ENCODE measurements at places on chromosomes 3 and 15.

- DNase-seq, result no peak
Observed at GRCh38 chr15:33150971-33151370, 43.5 kb downstream of the FMN1 start.

DNA sequence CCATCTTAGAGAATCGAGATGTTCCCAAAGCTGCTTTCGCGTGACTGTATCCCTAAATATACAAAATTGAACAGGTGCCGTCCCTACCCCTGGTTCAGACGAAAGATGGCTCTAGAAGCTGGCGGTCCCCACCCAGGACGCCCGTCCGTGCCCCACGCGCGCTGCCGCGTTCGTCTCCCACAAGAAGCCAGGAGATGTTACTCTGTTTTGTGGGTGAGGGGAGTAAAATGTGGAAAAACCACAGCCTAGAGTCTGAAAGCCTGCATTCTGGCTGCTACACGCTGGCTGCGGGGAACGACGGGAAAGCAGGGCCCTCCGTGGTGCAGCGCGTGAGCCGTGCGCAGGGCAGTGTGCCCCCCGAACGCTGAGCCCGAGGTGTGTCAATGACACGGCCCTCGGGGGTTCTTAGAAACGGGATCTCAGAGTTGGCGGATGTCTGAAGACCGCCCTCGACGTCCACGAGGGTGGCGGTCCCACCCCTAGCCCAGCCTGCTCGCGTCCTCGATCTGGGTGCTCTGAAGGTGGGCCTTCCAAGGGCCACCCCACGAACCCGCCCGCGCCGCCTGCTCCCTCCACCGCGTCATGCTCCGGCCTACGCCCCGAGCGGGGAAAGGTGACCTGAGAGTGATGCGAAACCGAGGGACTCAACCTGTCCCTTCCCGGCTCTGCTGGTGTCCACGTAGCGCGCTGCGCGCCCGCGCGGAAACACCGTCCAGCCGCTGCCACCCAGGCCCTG is 95.6 kb downstream of the OCA2 start:
- DNase-seq, result no peak

- no peak for DNase-seq
Observed at GRCh38 chr3:184582646-184583577, 21.3 kb downstream of the EPHB3 start.

DNA sequence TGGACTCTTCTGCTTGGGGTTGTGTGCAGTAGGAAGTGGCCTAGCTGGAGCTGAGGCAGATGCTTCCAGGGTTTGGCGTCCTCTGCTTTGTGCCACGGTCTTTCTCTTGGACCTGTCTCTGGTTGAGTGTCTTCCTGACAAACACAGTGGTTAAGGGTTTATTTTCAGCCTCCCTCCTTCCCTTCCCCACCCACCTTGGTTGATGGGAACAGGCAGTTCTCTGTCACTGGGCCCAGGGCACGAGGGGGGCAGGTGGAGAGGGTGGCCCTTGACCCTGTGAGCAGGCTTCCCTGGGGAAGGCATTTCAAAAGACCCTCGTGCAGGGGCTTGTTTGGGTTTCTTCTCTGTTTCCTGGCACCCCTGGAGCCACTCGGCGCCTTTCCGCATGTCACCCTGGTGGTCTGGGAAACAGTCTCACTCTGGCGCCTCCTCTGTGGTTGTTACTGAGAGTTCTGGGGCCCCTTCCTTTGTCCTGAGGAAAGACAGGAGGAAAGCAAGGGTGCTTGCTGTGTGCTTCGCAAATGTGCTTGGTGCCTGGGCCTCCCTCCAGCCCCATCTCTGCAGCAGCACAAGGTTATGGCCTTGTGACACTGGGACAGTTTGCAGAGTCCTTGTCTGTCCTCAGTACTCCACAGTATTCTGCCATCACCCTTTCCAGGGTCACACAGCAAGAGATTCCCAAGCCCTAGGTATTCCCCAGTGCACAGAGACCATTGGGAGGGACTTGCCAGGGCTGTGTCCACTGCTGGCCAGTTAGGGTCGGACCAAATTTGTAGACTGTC is 10.3 kb upstream of the STAB1 start:
- DNase-seq, result no peak

DNA sequence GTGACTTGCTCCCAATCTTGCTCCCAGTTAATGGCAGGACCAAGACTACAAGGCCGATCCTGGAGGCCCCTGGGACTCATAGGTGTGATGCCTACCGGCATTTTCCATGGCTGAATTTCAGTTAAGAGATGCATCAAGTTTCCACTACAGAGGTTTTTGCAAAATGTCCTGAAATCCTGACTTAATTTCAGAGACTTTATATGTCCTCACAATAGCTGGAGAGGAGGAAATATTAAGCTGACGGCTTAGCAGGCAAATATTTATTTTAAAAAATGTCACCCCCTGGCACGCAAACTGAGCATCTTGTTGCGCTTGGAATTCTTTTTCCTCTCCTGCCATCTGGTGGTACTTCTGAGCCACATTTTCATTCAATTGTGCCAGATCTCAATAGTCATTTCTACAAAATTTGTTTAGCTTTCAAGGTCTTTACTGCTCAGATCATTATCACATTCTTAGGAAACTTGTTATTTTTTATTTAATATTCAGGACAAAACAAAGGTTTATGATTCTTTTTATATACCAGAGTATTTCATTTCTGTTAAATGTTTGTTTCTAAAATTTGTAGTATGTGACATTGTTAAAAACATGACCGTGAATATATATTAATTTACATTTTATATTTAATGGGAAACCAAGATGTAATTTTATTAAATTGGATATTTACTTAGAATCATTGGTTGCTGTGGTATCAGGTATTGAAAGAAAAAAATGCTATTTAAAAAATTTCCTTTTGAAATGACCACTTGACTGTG is 189.2 kb upstream of the THRB start:
- DNase-seq, result no peak

- no peak for DNase-seq
Observed at GRCh38 chr3:9402410-9403228, 5.2 kb downstream of the SETD5 start.

DNA sequence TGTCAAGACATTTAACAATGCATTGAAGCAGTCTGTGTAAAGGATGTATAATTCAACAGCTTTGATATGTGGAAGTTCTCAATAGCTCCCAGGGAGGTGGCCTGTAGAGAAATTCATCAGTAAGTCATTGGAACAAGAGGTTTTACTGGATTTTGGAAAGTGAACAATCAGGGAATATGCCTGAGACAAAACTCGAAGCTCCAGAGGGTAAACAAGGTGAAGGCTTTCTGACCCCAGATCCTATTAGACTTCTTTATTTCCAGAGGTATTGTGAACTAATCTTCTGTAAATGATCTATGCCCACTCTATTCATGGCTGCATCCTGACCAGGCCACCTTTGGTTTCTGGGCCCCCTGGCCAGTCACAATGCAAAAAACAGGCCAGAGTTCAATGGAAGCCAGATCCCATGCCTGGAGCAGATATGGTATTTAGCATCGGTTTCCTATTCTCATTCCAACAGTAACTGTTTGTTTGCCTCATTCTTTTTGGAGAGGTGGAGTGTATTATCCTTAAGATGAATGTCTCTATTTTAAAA is 177.3 kb downstream of the SATB1 start:
- DNase-seq, result no peak

DNA sequence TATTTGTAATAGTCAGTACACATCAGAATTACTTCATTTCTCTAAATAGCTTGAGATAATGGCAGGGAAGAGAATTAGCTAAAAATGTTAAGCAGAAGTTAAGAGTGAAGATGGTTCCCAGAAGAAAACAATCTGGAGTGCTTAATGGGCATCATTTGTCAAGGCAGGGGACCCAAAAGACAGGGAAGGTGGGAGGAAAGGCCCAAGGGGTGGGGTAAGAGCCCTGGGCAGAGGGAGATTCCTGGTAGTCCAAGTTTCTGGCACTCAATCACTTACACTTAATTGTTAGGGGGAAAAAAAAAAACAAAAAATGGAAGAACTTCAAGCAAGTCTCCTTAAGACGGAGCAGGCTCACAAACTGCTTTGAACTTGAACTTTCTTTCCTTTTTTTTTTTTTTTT is 28.9 kb downstream of the TNFAIP8L3 start:
- no peak for DNase-seq

GRCh38 chr3:100333970-100334487 is 528 bp upstream of the NIT2 start:
- no peak for DNase-seq

- DNase-seq, result no peak
Observed at GRCh38 chr3:117743993-117744392, 1034.4 kb downstream of the TUSC7 start.

DNA sequence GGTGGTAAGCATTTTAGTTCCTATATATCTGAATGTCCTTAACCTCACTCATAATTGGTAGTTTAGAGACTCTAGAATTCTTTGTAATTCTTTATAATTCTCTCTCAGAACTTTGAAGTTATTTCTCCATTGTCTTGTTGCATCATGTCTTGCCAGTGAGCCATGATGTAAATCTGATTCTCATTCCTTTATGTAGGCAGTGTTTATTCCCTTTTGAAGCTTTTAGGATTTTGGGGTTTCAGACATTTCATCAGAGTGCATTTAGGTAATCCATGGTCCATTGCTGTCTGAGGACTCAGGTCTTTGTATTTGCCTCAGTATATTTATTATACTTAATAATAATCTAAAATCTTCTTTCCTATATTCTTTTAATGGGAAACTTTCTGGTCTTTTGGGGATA is 20.6 kb downstream of the CMC1 start:
- no peak for DNase-seq

DNA sequence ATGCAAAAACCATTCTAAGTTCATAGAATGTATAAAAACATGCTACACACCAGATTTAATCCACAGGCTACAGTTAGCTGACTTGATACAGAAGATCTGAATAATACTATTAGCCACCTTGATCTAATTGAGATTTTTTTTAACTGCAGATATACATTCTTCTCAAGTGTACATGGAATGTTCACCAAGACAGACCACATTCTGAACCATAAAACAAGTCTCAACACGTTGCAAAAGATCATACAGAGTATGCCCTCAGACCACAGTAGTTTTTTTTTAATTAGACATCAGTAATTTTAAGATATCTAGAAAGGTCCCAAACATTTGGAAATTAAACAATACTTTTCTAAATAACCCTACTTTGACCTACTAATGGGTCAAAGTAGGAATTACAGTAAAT is 83.3 kb downstream of the FGF7 start:
- no peak for DNase-seq

- DNase-seq, result no peak
Observed at GRCh38 chr3:169505577-169506230, 157.8 kb downstream of the MECOM start.
